ENCODE measurements at places on chromosomes 1 and 21. TPM values are rescaled to one million over a fixed set of nuclear protein-coding genes. Genes with fewer than 3 reads are reported as not detected.

RIPPLY3 gene
- 0.73 TPM for total RNA-seq

ZBTB8A gene
- 20.1 TPM for total RNA-seq

HLX gene
- total RNA-seq = 1.00 TPM

KIF21B gene
- 101 TPM for total RNA-seq

VWA5B1 gene
- 2.2 TPM for total RNA-seq

NUP210L gene
- not detected for total RNA-seq

CACNA1S gene
- 0.09 TPM for total RNA-seq

Measured in cerebellum (tissue), 4 donors.